ENCODE measurements at places on chromosomes 16 and 17.

DNA sequence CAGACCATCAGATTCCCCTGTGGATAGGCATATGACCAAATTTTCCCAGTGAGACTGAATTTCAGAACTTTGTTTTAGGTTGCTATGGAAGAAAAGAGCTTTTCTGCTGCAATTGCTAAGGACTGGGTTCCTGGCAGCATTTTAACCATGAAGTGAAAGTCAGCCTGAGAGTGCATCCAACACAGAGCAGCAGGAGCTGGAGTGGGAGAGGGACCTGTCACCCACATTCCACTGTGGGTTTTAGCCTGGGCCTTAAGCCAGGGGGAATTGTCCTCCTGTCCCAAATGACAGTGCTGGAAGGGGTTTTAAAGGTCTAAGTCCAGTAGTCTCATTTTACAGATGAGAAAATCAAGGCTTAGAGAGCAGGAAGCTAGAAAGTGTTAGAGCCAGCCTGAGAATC, 203.5 kb upstream of the N4BP1 start:
- DNase-seq, result no peak

- DNase-seq, result no peak
Measured at GRCh38 chr17:2687074-2687418, 24.5 kb downstream of the CLUH start.

DNA sequence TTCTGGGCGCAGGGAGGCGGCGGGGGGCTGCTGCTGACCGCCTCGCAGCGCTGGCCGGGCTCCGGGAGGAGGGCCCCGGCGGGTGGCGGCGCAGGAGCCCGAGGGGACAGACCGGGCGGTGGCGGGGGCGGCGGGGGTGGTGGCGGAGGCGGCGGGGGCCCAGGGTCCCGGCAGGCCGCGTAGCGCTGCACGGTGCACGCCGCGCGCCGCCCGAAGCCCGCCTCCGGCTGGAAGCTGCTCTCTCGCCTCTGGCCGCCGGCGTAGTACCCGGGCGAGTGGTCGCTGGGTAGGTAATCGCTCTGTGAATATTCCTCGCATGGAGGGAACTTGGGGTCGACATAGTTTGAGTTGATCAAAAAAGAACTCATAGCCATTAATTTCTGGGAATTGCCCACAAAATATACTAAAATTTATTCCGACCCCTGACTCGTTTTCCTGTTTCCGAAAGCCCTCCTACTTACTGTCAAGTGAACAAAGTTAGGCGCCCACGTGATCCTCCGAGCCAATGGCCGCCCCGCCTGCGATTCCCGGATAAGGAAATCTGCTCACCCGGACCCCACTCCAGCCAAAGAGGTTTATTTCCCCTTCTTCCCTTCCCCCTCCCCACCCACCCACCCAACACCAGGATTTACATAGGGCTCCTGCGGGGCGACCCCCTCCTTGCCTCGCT, at the start of gene HOXB4:
HOXB4 (minus strand) TSS at position 405 of the 670 bp plus-strand sequence; CDS start at position 374, 31 bp downstream.
- peak; percentile 55 for DNase-seq

- no peak for DNase-seq
Measured at GRCh38 chr17:9259419-9259818, 238.1 kb downstream of the NTN1 start.

DNA sequence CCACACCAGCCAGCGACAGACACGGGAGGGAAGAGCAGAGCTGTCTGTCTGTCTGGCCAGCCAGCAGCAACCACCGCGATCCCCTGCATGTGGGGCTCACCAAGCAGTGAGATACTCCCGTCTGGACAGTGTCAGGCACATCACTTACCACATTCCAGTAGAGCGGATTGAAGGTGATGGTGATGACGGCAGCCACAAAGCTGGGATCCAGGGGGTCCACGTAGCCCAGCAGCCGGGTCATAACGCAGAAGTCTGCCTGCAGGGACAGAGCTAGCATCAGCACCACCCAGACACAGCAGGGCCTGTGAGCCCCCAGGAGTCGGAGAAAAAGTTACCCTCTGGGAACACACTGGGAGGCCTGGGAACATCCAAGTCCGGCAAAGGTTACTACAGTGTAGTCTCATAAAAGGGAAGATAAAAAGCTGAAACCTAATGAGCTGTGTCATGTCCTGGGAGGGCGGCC, 14.7 kb downstream of the PEMT start:
- DNase-seq, result no peak

GRCh38 chr16:86554599-86554916, 477 bp downstream of the MTHFSD start:
- no peak for DNase-seq

DNA sequence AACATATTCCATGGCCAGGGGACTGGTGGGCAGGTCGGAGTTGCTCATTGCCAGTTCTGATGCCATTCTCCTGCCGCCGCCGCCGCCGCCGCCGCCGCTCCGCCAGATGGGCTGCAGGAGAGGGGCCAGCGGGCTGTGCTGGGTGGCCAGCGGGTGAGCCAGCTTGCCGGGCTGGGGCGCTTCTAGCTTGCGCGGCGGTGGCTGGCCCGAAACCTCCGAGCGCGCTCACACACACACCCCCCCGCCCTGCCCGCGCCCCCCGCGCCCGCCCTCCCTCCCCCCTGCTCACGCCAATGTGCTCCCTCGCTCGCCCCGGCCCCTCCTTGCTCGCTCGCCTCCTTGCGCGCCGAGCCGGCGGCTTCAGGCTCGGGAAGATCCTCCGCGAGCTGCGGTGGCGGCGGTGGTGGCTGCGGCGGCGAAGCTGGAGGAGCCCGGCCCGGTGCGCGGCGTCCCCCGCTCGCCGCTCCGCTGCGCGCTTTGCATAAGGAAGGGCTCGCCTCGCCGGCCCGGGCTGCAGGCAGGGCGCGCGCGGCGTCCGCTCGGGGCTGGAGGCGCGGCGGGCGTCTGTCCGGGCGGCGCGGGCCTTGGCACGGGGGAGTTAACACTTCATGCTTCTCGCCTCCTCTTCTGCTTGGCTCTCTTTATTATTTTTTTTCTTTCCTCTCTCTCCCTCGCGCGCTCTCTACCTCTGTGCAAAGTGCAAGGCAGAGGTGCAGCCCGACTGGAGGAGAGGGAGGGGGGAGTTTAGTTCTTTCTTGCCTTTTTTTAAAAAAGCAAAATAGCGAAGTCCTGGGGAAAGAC, 500 bp downstream of the MAF start:
- no peak for DNase-seq

GRCh38 chr16:66250686-66251431, 115.6 kb upstream of the CDH5 start:
- no peak for DNase-seq

GRCh38 chr16:90022209-90023077, 3.2 kb upstream of the DBNDD1 start:
- DNase-seq, result peak; percentile 56

DNA sequence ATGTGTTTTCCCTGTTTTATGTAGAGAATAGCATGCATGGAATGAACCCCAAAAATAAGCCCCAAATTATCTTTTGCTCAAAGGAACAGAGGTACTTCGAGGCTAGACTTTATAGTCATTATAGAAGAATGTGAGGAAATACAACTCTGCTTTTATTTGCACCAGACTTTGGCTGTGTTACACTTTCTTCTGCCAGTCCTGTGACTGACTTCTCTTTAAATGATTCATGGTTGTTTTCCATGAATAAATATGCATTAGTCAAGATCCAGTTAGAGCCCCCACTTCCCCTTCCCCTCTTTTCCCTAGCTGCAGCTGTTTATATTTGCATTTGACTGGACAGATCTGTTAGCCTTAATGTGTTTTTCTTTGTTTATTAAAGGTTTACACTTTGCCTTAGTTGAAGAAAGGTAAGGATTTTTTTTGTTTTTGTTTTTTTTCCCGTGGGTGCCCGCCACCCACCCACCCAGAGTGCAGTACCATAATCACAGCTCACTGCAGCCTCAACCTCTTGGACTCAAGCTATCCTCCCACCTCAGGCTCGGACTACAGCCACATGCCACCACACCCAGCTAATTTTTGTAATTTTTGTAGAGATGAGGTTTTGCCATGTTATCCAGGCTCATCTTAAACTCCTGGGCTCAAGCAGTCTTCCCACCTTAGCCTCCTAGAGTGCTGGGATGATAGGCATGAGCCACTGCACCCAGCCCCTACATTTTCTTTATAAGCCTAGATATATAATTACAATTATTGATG, 152.6 kb downstream of the CYB561 start:
- no peak for DNase-seq

GRCh38 chr17:76670718-76671122, 27.2 kb upstream of the ST6GALNAC1 start:
- DNase-seq, result no peak

DNA sequence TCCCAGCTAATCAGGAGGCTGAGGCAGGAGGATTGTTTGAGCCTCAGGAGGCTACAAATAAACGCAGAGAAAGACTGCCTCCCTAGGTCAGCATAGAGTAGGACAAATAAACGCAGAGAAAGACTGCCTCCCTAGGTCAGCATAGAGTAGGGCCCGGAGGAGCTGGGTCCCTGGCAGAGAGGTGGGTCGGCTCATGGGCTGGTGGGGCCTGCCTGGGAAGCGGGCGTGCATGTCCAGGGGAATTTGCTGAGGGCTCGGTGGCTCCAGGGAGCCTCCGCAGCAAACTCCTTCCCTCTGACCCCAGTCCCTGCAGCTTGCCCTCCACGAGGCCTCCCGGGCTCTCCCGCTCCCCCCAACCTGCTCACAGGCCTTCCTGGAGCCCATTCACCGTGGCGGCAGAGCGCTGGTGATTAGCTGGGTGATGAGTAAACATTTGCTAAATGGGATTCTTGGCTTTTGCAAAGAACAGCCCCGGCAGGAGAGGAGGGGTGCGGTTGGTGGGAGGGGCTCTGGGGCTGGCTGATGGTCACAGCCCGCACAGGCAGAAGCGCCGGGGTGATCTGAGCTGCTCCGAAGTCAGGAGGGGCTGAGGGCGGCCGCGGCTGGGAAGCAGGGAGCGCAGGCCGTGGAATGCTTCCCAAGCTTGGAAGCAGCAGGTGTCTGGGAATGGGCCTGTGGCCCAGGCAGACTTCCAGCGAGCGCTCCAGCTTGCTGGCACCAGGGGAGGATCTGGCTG, 93.1 kb downstream of the RTN4RL1 start:
- DNase-seq, result no peak
